ENCODE measurements at places on chromosomes 7 and 10. TPM values are rescaled to one million over a fixed set of nuclear protein-coding genes. Genes with fewer than 3 reads are reported as not detected.

GRCh38 chr7:121966276-121966934 lies 93.4 kb downstream of the PTPRZ1 start:
- H3K27me3 ChIP-seq, result no peaks in the 10 kb centered on the region
- no peaks in the 10 kb centered on the region for H3K4me1 ChIP-seq
- no peaks in the 10 kb centered on the region for H3K36me3 ChIP-seq
- DNase-seq, result no peak
- no peak overlapping the region for H3K4me3 ChIP-seq

Gene NODAL
- total RNA-seq, result not detected

GRCh38 chr10:126242397-126243260 lies 145.6 kb downstream of the ADAM12 start:
- H3K27me3 ChIP-seq, result no peaks in the 10 kb centered on the region
- no peak for DNase-seq
- H3K36me3 ChIP-seq, result no peaks in the 10 kb centered on the region
- peak overlapping the region; percentile 60 for H3K27ac ChIP-seq

- H3K4me3 ChIP-seq, result no peak overlapping the region
- H3K4me1 ChIP-seq, result peaks cover 11% of the 10 kb centered on the region
- no peaks in the 10 kb centered on the region for H3K36me3 ChIP-seq
These were observed 87.4 kb upstream of the TNS3 start for GRCh38 chr7:47669178-47669891.

DNA sequence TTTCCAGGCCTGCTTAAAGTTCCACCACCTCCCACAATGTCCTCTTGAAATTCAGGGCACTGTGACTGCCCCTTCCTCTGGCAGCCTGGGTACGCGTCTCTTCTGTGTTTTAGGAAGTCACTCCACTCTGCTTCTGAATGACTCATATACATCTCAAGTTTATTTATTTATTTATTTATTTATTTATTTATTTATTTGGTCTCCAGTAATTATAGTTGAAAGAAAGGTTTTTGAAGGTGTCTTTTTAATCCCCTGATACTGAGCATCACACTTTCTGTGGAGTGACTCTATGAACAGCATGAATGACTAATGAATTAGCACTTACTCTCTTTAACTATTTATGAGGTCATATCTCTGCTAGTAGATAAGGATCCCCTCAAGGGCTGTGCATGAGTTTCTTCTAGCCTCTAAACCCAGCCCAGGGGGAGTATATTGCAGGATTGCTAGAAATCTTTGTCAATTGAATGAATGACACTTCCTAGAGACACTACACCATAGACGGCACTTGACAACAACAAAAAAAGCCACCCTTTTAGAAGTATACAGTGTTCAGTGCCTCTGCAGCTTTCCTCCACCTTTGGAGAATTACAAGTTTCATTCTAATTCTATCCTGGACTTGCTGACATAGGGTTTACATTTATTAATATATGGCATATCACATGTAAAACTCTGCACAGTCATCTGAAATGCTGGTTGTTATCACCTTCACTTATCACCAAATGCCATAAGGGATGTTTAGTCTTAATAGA lies 2.1 kb downstream of the MACC1 start:
- DNase-seq, result no peak
- H3K27ac ChIP-seq, result no peak overlapping the region
- peaks cover 13% of the 10 kb centered on the region for H3K4me1 ChIP-seq
- H3K4me3 ChIP-seq, result no peak overlapping the region

Gene VWDE
- 2.9 TPM for total RNA-seq
